ENCODE measurements at places on chromosomes 4 and X. TPM values are rescaled to one million over a fixed set of nuclear protein-coding genes. Genes with fewer than 3 reads are reported as not detected.

CT45A10 gene
- not detected for total RNA-seq

CT55 gene
- total RNA-seq = not detected

POU4F2 gene
- not detected for total RNA-seq

RTL9 gene
- total RNA-seq = under 0.01 TPM

NLGN4X gene
- total RNA-seq = 0.50 TPM

PIGA gene
- 72.5 TPM for total RNA-seq

CFP gene
- total RNA-seq = under 0.01 TPM

NKX6-1 gene
- total RNA-seq = not detected

PAGE5 gene
- not detected for total RNA-seq

SPANXN3 gene
- total RNA-seq = not detected

CENPVL2 gene
- total RNA-seq = not detected

IL2 gene
- not detected for total RNA-seq

SLC49A3 gene
- total RNA-seq = 0.34 TPM

AMBN gene
- not detected for total RNA-seq
